ENCODE measurements at places on chromosomes 5 and 9.

- DNase-seq = no peak
Measured at GRCh38 chr9:123399803-123400378, 43.9 kb downstream of the CRB2 start.

- DNase-seq = no peak
Measured at GRCh38 chr5:176413709-176414191, 2.6 kb downstream of the CLTB start.

- DNase-seq = peak; percentile 9
Measured at GRCh38 chr9:6681957-6682501, 36.5 kb upstream of the GLDC start.

DNA sequence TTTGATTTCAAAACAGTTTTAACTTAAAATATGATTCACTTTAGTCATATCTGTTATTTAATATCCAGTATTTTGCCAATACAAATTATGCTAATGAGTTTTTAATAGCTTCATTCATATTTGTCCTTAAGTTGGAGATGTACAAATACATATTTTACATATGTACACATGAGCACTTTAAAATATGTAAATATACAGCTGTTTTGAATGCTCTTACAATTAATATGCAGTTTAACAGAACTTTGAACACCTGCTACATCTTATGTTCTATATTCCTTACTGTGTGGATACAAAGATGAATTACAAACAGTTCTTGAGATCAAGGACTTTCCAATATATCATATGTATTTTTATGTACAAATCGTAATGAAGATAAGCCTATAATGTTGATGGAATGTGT is 74.0 kb downstream of the CHSY3 start:
- DNase-seq = no peak

DNA sequence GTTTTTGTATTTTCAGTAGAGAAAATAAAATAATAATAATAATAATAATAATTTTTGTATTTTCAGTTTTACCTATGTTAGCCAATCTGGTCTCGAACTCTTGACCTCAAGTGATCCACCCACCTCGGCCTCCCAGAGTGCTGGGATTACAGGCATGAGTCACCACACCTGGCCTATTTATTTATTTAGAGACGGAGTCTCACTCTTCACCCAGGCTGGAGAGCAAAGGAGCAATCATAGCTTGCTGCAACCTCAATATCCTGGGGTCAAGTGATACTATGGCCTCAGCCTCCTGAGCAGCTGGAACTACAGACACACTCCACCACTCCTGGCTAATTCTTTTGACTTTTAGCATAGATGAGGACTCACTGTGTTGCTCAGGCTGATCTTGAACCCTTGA is 167.5 kb downstream of the TLE1 start:
- DNase-seq = no peak

- no peak for DNase-seq
Measured at GRCh38 chr5:579211-579610, 32.9 kb upstream of the CEP72 start.

- no peak for DNase-seq
Measured at GRCh38 chr9:26904070-26904469, 11.5 kb upstream of the CAAP1 start.

- DNase-seq = no peak
Measured at GRCh38 chr5:123882319-123882964, 370.5 kb downstream of the CSNK1G3 start.

DNA sequence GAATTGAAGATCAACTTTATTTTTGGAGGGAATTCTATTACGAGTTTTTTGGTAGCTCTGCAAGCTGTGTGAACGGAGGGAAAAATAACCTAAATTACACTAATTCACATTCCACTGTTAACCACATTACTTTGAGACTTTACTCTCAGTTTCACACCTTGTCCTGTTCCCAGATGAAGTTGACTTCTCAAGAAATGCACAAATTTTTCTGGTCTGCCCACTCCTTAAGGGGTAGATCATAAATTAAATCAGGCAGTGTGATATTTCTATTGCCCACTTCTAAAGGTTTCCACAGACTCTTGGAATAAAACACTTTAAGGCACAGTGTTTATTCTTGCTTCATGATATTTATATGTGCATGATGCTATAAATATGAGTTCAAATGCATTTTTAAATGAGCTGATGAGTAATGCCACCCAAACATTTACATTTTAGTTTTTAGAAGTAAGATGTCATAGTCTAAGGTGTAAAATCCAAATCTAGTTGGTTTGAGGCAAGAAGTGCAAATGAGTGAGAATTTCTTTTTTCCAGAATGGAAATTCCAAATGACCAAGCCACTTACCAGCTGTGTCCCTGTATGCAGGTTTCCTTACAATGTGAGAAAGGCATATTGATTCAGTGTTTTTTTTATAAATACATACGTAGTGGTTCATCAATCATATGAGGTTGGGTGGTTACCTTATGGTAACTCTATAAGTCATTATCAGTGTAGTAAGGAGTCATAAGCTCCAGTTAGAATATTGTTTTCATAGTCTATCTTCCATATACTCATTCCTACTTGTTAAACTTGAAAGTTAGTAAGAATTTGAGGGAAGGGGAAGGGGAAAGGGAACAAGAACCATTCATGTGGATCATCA is 437.7 kb upstream of the MEF2C start:
- no peak for DNase-seq

- no peak for DNase-seq
Measured at GRCh38 chr9:517993-518392, 303.3 kb downstream of the DOCK8 start.

DNA sequence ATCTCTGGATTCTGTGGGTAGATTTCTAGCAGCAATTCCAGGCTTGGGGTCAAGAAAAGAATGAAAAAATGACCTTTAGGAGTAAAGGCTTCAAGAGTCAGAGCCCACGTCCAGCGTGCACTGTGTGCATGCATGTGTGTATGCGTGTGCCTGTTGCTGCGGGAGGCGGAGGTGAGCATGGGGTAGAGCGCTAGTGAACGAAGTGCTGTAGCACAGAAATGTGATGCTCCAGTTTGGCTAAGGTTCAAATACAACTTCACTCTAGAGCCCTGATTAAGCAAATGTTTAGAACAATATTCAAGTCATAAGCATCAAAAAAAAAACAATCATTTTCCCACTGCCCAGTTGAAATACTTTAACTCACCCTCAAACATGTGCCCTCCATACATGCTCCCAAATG is 403.9 kb downstream of the ZNF608 start:
- no peak for DNase-seq

GRCh38 chr5:91007251-91007650 is 375.9 kb downstream of the ARRDC3 start:
- DNase-seq = no peak

DNA sequence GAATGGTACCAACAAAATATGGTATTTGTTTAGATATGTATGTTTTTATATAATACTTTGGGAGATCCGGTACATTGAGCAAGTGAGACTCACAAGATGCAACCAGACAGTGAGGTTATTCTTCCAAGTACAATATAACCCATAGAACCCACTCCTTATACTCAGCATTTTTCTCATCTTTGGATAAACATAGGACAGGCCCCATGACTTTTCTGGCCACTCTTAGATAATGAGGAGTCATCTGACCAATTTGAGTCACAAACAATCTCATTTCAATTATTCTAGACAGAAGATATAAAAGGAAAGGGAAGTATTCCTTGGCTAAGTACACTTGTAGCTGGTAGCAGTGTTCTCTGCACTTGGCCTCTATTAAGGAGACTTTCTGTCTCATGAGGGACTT is 150.2 kb downstream of the SGCD start:
- DNase-seq = no peak

GRCh38 chr9:20189871-20190270 is 401.0 kb upstream of the SLC24A2 start:
- no peak for DNase-seq

- DNase-seq = no peak
Measured at GRCh38 chr5:117207088-117207668, 632.6 kb upstream of the SEMA6A start.

DNA sequence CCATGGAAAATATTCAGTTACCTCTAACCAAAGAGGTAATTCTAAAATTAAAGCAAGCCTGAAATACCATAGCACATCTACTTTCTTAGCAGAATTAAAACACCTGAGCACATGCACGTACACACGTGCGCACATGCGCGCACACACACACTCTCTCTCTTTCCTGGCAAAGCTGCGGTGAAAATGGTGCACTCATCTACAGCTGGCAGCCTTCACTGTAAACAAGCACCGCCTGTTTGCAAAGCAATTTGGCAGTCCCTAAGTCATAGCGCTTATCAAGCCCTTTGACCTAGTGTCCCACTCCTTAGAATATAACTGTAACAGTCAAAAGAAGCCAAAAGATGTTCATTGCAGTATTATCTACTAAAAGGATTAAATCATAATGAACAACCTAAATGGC is 278.7 kb downstream of the DENND1A start:
- DNase-seq = no peak

DNA sequence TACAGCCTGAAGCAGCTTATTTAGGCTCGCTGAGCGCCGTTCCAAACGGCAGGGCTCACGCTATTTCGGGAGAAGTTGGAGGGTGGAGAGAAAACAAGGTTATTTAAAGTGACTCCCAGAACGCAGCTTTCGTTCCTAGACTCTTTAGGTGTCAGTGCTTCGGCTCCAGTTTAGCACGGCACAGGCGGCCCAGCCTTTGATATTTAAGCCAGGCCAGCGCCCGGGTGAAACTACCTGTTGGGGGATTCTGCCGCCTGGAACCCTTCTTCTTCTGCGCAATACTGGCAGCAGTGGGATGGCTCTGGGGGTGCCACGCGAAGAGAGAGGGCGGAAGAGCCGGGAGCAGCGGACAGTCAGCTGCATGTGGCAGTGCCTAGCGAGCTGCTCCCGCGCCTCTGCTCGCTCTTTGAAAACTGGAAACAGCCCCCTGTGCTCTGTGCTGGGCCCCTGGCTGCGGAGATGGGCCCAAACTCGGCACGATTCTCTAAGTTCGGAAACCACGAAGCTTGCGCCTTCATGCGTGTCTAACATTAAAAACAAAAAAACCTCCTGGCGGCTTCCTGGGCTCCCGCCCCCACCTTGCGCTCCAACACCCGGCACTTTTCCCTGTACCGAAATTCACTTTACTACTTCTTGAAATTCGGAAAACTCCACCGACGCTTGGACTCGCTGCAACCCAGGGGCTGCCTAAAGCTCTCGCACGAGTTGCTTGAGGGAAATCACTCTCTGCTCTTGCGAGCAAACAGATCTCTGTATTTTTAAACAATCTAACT is 34.6 kb upstream of the NFIB start:
- no peak for DNase-seq

DNA sequence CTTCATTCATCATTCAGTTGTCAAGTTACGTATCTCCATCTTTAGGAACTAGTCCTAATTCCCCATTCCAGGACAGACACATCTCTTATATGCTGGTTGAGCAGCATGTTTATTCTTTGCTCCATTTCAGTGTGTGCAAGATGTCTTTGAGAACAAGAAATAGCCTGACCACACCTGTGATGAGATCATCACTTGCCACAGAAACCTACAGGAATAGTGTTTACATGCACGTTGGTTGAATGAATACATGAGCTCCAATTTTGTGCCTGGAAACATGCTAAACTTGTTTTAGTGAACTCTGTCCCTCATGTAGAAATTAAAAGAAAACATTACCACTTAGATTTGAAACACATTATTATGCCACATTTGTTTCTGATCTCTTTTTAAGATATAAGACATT is 489.1 kb downstream of the CDH18 start:
- no peak for DNase-seq

DNA sequence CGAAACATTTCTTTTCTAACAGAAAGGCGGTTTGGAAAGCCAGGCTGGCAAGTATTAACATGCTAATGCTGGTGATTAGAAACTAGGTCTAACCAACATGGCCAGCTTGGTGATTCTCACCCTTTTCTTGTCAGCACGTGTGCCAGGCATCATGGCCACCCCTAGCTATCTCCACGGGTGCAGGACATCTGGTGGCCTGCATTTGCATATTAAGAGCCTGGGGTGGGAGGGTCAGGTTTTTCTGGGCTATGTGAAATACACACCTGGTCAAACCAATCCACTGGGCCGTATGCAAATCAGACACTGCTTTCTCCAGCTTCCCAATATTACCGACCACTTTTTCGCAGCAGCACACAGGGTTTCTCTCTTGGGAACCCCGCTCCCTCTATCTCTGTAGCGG is 612.1 kb downstream of the PTPRD start:
- no peak for DNase-seq

DNA sequence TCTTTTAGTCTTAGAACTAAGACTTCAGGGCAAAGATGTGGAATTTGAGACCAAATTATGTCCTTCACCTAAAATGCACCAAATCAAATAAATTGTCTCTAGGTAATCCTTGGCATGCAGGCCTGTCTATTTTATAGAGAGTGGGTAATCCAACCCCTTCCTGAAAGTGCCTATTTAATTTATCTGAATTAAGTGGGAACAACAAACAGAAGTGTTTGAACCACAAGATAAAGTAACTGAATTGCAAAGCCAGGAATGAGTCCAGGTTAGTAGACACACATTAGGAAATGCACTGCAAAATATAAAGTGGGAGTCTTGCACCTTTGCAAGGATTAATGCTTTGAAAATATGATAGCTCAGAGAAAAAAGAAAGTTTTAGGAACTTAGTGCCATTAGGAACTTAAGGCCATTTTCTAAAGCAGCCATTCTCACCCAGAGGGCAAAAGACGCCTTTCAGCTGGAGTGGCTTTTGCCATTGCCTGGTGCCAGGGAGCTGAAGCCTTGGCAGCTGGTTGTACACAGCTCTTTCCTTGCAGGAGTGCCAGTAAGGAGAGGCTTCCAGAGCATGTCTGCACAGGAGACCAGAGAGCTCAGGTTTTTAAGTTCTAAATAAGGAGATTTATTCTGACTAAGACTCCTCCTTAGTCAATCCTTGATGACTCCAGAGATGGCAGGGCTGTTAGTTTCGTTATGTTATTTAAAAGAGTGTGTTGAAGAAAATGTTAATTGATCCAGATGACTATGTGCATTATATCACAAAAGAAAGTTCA is 151.7 kb upstream of the ELL2 start:
- DNase-seq = no peak

DNA sequence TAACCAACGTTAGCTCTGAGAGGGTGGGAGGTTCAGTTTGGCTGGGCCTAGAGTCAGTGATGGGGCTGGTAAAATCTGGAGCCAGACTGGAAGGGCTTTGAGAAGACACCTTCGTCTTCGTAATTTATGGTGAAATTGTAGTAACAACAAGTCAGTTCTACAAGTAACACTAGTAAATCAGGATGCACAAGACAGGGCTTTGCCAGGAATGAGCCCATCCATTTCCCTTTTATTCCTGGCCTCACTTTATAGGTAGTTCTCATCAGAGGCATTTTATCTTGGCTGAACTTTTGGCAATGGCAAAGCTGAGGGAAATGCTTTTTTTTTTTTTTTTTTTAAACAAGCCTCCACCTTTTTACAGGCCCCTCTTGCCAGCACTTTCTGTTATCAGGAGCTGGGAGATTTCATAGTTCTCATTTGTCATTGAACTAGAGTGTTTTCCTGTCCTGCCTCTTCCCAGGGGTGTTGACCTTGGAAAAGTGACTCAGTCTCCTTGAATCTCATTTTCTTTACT is 110.5 kb upstream of the KLF4 start:
- no peak for DNase-seq

GRCh38 chr5:88172847-88173758 is 95.5 kb downstream of the TMEM161B start:
- DNase-seq = no peak

DNA sequence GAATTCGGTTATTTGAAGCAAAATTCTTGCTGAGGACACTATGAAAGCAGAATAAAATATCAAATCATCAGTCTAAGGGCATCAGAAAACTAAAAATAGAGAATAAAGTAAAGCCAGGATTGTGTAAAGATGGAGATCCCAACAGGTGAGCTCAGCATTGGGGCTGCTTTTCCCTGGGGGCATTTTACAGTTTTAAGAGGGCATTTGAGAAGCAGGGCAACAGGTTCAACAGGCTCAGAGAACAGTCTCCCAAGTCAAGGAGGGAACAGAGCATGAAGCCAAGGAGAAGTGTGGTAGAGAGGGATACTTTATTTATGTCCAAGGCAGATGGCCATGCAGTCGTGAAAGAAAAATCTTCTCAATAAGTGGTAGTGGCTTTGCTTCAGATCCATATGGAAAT is 145.4 kb downstream of the SYK start:
- DNase-seq = no peak

All from AG10803 (cell line).